Dermis microvascular lymphatic vessel endothelial cell (primary cell): ENCODE measurements at places on chromosomes 12 and 14.

DNA sequence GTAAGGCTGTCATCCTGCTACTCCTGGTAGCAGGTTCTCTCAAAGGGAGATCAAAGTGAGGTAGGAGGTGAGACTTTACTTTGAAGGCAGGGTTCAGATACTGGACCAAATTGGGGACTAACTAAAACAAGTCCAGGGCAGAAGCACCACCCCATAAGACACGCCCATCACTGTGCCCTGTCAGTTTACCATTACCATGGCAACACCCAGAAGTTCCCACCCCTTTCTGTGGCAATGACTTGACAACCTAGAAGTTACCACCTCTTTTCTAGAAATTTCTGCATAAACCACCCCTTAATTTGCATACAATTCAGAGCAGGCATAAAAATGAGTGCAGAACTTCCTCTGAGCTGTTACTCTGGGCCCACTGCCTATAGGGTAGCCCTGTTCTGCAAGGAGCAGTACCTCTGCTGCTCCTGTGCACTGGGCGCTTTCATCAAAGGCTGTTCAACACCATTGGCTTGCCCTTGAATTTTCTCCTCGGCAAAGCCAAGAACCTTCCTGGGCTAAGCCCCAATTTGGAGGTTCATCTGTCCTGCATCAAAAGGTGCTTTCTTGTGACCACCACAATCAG, 64.8 kb upstream of the MAX start:
- no peak for DNase-seq

- no peak for DNase-seq
Measured at GRCh38 chr12:62214846-62215245, 45.4 kb upstream of the USP15 start.

DNA sequence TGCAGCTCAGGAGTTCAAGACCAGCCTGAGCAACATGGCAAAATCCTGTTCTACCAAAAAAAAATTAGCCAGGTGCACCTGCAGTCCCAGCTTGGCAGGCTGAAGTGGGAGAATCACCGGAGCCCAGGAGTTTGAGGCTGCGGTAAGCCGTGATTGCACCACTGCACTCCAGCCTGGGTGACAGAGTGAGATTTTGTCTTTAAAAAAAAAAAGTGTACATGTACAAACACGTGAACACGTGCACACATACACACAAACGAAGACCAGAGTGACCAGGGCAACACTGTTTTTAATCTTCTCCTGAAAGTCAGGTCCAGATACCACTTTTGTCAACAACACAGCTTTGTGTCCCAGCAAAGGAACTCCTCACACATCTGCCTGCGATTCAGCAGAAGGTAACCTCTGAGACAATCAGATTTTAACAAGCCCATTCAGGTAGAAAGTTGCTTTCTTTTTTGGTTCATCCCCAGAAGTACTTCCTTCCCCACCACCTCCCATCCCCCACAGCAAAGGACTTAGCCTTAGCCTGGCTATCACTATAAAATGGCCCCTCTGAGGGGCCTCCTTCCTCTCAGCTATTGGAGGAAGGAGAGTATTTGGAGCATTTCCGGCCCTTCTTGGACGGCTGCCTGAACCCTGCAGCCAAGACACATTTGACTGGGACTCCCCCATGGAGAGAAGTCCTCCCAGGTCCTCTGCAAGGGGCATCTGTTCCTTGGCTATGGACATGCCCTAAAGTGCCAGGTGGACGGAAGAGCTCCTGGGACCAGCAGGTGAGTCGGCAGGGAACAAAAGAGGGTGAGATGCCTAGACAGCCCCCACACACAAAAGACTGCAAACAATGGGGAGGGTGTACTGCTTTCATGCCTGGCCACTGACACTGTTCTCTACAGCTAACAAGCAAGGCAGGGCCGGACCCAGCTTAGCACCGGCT, 9.8 kb downstream of the CTDSP2 start:
- peak; percentile 77 for DNase-seq

GRCh38 chr12:111268738-111269572, 99.9 kb downstream of the PHETA1 start:
- peak; percentile 12 for DNase-seq

GRCh38 chr12:30164382-30165318, 380.9 kb upstream of the TMTC1 start:
- DNase-seq, result no peak

GRCh38 chr12:107200394-107200793, 107.0 kb upstream of the CRY1 start:
- no peak for DNase-seq

GRCh38 chr12:106238146-106238545, 9.7 kb downstream of the CKAP4 start:
- no peak for DNase-seq

- peak; percentile 68 for DNase-seq
Measured at GRCh38 chr12:50401500-50402081, 906 bp downstream of the LARP4 start.

DNA sequence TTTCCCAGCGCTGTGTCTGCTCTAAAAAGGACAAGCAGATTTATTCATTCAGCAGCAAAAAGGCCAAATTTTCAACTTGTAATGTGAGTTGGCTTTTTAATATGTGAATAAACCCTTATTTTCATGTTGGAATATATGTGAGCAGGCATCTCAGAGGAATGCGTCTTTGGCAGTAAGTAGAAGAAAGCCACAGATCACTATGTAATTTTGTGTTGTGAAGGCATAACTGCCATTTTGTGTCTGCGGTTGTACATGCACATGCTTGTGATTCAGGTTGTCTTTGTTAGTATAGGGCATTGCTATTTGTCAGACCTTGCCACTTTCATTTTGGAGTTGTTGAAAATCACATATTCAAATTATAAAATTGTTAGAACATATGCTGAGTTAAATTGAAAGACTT, 398.8 kb upstream of the RGS6 start:
- DNase-seq, result no peak

DNA sequence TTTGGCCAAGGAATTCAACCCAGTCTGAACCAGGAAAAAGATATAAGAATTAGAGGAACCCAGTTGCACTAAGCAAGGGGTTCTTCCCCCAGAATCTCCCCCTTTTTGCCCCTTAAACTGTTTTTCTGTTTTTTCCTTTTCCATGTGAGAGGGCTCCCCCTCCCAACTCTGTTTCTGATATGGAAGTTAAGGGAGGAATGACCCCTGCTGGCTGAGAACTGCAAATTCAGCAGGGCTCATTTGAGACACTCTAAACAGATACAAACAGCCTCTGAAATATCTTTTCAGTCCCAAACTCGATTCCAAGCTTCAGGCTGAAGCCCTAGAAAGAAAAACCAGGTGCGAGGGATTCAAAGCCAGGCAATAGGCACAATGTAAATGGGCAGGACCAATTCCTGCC, 132.7 kb downstream of the SLC41A2 start:
- DNase-seq, result no peak
